ENCODE measurements at places on chromosomes 1 and 21.

DNA sequence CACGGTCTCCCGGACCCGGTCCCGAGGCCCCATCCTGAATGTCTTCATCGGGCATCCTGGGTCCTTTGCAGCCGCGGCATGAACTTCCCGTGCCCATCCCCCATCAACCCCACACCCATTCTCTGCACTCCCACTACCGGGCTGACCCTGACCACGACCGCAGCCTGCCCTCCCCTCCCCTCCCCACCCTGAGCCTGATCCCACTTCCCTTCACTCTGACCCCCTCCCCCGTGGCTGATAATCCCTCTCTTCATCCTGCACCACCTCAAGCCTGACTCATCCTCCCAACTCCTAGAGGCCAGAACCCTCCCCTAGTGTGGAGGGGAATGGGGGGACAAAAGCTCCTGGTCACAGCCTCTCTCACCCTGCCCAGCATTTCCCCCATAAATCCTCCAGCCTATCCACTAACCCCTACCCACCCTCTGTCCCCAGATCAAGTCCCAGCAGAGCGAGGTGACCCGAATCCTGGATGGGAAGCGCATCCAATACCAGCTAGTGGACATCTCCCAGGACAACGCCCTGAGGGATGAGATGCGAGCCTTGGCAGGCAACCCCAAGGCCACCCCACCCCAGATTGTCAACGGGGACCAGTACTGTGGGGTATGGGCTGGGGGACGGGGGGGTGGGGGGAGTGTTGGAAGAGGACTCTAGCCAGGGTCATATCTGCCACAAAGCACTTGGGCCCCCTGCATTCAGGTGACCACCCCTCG is 602 bp downstream of the SH3BGRL3 start:
- no peak for DNase-seq

DNA sequence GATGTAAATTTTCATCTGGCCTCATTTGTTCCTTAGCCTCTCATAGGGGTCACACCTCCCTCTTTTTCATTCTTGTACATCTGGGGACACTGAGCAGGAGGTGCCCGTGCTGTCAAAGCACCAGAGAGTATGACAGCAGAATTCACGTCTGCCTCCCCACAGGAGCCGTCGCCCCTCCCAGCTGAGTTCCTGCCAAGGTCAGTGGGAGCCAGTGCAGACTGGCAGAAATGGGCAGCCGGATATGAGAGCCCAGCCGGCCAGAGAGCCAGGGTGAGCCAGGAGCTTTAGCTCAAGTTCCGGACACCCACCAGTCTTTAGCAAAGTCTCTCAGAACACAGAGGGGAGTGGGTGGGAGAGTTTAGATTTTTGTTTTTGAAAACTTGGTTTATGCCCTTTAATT is 21.9 kb downstream of the GPR137B start:
- DNase-seq: no peak

DNA sequence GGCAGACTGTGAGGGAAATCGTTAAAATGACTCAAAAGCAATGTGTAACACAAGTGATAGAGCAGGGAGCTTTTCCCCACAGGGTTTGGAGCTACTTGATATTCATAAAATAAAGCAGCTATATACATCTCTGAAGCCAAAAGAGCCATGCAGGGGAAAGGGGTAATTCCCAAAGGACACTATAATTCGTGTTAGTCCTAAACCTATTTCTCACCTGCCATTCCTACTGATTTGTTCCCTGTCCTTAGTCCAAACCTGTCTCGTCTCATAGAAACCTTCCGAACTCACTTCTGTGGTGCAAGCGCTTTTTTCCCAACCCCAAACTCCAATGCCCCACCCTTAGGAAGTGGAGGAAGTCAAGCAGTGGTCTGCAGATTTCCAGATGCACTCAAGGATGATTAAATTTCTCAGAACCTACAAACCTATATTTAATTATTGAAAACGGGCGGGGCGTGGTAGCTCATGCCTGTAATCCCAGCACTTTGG is 946 bp upstream of the HNRNPR start:
- no peak for DNase-seq

- no peak for DNase-seq
Observed at GRCh38 chr1:196535727-196536126, 72.5 kb downstream of the KCNT2 start.

GRCh38 chr1:160522622-160523345 is at the start of gene SLAMF6:
SLAMF6 (minus strand) TSS chr1:160523255; CDS start chr1:160523192, 63 bp downstream.
- peak; percentile 59 for DNase-seq

DNA sequence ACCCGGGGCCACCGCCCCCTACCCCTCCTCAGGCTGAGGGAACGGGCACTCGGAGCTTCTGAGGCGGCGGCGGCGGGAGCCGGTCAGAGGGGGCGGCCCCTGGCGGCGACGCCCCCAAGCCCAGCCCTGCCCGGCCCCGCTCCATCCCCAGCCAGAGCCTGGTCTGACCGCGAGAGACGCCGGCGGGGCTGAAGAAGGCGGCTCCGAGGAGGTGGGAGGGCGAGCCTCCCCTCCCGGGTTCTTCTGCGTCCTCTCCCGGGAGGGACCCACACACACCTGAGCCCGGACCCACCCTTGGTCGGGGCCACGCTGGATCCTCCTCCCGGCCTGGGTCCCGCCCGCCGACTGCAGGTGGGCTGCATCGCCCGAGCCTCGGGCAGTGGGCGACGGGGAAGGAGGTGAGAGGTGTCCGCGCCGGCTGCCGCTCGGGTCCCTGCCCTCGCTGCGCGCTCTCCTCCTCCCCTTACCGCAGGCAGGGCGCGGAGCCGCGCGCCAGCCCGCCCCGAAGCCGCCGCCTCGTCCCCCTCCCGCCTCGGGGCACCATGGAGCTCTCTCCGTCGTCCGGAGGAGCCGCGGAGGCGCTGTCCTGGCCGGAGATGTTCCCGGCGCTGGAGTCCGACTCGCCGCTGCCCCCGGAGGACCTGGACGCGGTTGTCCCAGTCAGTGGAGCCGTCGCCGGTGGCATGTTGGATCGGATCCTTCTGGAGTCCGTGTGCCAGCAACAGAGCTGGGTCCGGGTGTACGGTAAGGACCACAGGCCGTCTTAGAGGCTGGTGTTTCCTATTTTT is at the start of gene RASAL2:
Gene RASAL2, plus strand, starts transcription at position 154 of the 788 bp plus-strand sequence. Its CDS starts 389 bp downstream, at position 543.
- DNase-seq: peak; percentile 2

DNA sequence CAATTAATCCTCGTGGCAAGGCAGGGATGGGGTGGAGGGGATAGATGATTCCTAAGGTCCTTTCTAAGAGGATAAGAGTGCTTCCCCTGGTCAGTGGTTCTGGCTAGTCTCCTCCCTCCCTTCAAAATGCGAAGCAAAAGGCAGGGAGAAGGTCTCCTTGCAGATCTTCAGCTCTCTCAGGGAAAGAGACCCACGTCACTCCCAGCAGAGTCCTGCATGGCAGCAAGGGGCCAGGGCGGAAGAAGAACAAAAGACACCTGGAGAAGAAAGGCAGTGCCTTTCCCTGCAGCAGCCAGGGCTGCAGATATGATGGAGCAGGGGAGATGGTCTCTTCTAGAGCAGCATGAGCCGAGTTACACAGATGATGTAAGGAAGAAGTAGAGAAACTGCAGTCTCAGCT is 29.6 kb upstream of the SLAMF9 start:
- DNase-seq: no peak

DNA sequence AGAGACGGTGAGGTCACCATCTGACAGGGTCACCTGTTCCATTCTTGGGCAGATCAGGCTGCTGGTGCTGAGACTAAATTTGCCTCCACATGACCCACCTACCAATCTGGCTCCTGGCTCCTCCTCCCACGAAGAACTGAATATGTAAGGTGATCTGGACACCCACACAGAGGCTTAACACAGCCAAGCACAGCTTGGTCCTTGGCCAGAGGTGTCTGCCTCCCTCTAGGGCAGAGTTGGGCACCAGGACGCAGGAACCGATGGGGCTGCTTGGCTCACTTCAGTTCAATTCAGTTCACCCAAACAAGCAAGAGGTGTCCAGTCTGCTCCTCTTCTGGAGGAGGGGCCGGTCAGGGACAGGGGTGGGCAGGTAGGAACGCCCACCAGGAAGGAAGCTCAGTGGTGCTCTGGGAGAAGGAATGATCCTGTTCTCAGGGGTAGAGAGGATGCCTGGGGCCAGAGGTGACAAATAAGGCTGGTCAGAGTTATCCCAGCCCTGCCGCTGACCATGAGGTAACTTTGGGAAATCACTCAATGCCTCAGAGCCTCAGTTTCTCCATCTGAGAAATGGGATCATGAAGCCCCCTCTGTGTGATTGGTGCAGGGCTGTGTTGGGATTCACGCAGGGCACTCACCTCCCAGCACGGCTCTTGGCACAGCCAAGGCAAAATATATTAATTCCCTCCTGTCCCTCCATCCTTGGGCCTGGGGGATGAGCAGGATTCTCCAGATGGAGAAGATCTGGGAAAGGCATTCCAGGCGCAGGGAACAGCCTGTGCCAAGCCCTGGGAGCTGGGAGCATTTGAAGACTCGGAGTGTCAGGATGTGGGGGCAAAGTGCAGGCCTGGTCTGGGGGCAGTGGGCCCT is 284.5 kb downstream of the PTPRU start:
- no peak for DNase-seq

DNA sequence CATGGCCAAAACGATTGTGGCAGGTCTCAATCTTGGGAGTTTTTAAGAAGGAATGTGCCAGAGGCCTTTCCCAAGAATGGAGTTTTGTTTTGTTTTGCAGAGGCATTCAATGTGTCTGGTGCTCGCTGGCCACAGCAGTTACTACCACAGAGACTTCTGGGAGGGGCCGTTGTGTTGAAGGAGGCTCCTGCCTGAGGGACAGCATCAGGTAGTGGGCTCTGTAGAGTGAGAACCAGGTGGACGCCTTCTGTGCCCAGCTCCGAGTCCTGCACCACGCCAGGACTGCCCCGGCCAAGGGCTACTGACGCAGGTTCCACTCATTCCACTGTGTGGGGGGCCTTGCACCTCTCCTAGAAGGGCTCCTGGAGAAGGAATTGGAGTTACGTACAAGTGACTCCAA is 44.9 kb upstream of the RBM15 start:
- DNase-seq: no peak

DNA sequence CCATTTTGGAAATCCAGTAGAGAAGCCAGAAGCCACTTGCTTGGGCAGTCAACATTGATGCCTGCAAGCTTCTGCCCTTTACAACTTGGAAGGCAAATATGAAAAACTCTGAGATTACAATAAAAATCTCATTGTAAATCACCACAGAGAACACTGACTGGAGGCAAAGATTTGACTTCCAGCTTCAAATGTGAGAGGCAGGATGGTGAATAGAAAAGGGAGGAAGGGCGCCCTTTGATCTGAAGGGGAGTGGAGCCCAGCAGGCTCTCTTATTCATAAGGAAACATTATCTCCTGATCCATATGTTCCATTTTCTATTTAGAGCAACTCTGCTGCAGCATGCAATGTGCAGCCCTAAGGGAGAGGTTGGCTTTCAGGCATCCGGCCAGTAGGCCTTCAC is 348.3 kb downstream of the AJAP1 start:
- DNase-seq: no peak

All from CD4-positive, alpha-beta memory T cell (primary cell).